ENCODE measurements at places on chromosomes 7 and 10. TPM values are rescaled to one million over a fixed set of nuclear protein-coding genes. Genes with fewer than 3 reads are reported as not detected.

KRIT1 gene
- total RNA-seq = 31.2 TPM

TBATA gene
- not detected for total RNA-seq

GRCh38 chr10:86956848-86957448 is 467 bp downstream of the MMRN2 start:
- no peak for DNase-seq

DNA sequence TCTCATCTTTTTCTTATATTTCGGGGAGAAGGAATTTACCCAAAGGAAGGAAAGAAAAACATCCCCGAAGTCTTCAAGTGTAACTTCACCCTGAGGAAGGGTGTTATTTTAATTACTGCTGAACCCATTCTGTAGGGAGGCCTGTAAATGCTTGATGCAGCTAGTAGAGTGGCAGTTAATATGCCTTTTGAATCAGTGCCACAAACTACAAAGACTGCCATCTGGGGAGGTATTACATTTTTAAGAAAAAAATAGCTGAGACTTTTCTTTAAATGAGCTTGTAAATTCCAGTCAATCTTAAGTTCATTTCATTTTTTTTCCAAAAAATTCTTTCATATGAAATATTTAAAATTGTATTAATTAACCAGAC is 233.1 kb upstream of the FERD3L start:
- DNase-seq = no peak

GRCh38 chr10:122152544-122152943 is 118.6 kb upstream of the BTBD16 start:
- DNase-seq = no peak

DNA sequence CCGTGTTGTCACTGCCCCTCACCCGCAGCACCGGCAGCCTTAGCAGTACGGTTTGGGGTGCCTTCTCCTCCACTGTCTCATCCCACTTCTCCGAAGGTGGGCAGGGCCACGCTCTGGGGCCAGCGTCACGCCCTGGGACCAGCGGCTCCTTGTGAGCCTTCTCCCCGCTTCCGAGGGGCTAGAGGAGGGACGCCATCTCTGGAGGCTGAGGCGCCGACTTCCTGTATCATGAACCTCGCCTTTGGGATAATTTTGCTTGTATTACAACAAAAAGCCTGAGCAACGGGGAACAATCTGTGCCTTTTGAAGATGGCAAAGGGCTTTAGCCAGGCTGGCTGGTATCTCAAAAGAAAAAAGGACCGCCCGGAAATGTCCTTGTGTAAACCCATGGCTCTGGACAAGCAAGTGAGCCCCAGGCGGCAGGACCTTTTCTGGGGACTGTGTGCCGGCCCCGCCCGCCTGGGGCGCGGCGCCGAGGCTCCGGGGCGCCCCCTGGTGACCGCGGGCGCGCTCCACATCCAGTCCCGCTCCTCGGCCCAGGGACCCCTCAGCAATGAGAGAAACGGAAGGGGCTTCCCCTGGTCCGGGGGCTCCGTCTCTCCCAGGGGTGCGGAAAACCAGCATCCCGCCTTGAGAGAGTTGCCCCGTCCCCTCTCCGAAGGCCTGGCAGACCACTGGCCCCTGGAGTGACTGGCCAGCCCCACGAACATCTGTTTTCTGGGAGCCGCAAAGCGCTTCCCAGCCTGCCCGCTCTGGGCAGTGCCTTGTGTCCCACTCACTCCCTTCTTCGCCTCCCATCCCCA is 3.8 kb downstream of the DEPP1 start:
- DNase-seq = peak; percentile 79
